ENCODE measurements at places on chromosomes 2 and 18.

DNA sequence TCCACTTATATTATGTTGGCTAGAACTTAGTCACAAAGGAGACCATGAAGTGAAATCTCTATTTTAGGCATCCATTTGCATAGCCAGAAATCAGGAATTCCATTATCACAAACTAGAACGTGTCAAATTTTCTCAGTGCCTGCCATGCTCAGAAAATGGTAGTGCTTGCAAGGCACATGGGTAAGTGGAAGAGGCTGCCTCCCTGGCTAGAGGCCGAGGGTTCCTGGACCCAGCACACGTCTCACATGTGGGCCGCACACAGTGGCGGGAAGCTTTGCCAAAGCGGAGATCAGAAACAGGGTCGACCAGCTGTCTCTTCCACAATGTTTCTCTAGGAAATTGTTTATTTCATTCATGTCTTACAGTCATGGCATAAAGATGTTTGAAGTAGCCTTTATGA lies 42.3 kb downstream of the TRAF3IP1 start:
- DNase-seq = no peak

- no peak for DNase-seq
These were observed 314.1 kb upstream of the TRIB2 start for GRCh38 chr2:12402440-12403139.

GRCh38 chr2:64681479-64681967 lies 27.8 kb upstream of the SERTAD2 start:
- DNase-seq = no peak

GRCh38 chr2:229943171-229943570 lies 20.9 kb downstream of the FBXO36 start:
- no peak for DNase-seq

DNA sequence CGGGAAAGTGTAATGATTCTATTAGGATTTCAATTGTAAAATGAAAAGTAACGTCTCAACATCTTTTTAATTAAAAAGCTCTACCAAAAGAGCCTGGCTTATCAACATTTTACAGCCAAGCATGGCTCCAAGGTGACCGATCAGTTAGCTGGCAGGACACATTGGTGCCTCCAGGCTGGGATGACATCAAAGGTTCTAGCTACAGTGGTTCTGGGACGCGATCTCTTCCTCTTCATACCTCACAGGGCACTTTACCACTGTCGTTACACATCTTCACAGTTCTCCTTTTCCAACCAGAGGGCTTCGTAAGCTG lies 693 bp downstream of the ORC2 start:
- no peak for DNase-seq

DNA sequence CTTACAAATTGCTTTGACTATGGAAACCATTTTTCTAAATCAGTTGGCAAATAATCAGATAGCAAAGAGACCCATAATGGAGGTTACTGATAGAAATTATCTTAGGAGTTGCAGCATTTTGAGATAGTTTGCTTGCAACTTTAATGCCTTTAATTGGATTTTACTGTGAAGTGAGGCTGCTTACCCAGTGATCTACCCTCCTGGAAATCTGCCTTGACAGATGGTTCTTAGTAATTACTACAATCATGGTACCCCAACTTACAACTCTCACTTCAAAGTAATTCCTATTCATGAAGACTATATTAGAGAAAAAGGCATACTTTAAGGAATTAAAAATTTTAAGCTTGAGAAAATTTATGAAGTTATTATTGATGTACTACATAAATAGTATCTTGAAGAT lies 1288.6 kb upstream of the CDH2 start:
- DNase-seq = no peak

DNA sequence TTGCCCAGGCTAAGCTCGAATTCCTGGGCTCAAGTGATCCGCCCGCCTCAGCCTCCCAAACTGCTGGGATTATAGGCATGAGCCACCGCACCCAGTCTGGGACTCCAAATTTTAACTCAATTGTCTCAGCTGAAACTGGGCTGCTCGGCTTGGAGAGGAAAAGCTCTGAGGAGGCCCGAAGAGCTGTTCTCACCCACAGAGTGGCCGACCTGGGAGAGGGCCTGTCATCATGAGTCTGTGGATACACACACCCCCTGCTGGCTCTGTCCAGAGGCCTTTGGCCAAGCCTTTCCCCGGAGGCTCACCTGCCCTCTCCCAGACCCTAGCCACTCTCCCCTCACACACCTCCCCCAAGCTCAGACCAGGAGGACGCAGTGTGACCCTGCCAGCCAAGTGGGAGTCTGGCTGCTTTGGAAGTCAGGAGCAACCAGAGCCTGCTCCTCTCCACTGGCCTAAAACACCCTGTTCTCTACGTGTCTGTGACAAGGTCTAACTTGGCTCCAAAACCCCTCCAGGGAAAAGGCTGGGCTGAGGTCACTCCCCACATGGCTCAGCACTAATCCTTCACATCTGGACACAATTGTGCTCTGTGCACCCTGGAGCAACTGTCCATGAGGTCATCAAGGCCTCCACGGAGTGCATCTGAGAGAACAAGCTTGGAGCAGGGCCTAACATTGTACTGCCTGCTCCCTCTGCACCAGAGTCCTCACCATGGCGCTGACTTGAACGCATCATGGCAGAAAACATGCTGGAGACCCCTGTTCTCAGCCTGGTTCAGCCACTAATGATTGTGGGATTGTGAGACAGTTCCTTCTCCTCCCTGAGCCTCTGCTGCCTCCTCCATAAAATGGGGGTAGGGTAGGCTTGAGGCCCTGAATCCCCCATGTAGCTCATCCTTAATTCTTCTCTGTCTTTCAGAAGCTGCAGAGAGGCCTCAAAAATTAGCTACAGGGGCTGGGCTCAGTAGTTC lies 49.9 kb upstream of the RAB6C start:
- DNase-seq = no peak

GRCh38 chr2:85642725-85643124 lies 25.3 kb downstream of the SFTPB start:
- no peak for DNase-seq

- no peak for DNase-seq
These were observed 317.2 kb downstream of the TSN start for GRCh38 chr2:122072666-122073065.

All from Calu3 (cell line).